Smooth muscle cell of the pulmonary artery (primary cell): ENCODE measurements at places on chromosomes 2 and 18. TPM values are rescaled to one million over a fixed set of nuclear protein-coding genes. Genes with fewer than 3 reads are reported as not detected.

EPB41L3 gene
- total RNA-seq, result 0.69 and 3.6 TPM in 2 replicates

GATA6 gene
- 40.3 and 57.2 TPM in 2 replicates for total RNA-seq

SKA1 gene
- total RNA-seq, result 1.7 and 3.0 TPM in 2 replicates

ZDBF2 gene
- total RNA-seq, result 16.7 and 17.0 TPM in 2 replicates

ANKRD62 gene
- total RNA-seq, result not detected in 2 replicates

AOX1 gene
- 13.0 and 32.9 TPM in 2 replicates for total RNA-seq

UGT1A3 gene
- total RNA-seq, result not detected in 2 replicates
